Stimulated activated CD4-positive, alpha-beta T cell treated with anti-CD3 and anti-CD28 coated beads, Interleukin-2, amount 100 ng/mL, for 48 hours (primary cell): ENCODE measurements at places on chromosomes 1 and 21.
A peak's percentile ranks its signal among the peaks of the same experiment; 100 is the strongest.

GRCh38 chr21:39863111-39863510 lies 4.1 kb upstream of the PCP4 start:
- no peak for DNase-seq

GRCh38 chr1:94417978-94418663 lies at the start of gene ABCD3:
ABCD3 (plus strand) TSS chr1:94418389; CDS start chr1:94418479, 90 bp downstream.
- peak; percentile 95 for DNase-seq

- DNase-seq: no peak
Observed at GRCh38 chr1:111850109-111850508, 94.4 kb downstream of the DDX20 start.

- DNase-seq: no peak
Observed at GRCh38 chr1:66553846-66554245, 19.9 kb downstream of the SGIP1 start.

GRCh38 chr1:198185759-198186158 lies 29.0 kb downstream of the NEK7 start:
- DNase-seq: no peak

- no peak for DNase-seq
Observed at GRCh38 chr1:23801338-23801748, 789 bp upstream of the GALE start.

DNA sequence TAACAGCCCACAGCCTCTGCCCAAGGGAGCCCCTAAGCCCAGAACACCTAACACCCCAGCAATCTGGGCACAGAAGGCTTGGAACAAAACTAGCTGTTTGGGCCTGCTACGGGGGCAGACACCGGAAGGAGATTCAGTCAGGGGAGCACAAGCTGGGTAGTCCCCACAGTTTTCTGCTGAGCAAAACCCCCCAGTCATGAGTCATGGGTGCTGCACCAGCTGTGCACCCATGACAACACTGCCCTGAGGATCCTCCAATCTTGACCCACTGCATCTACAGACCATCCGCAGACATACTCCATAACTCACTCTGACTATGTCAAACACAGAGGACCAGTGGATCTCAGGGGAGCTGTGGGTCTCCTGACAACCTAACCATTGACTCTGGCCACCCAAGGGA lies 105.1 kb downstream of the LRIG2 start:
- DNase-seq: no peak

GRCh38 chr1:238950784-238951183 lies 435.6 kb upstream of the CHRM3 start:
- no peak for DNase-seq

GRCh38 chr1:14392859-14393365 lies 205.6 kb upstream of the KAZN start:
- no peak for DNase-seq

DNA sequence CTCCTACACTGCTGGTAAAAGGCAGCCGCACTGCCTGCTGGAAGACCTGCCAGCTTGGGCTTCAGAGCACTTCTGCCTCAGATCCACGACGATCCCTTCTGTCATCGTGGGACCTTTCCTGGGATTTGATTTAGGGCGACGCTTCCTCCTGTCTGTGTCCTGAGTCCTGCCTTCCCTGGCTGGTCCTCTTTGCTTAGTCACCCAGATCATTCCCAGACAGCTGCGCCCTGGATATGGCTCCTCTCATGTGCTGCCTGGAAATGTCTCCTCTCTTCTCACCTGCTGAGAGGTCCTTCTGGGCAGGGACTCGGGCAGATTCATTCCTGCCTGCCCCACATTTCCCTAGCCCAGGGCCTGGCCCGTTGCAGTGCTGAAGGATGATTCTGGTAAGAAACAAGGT lies 72.4 kb upstream of the POU3F1 start:
- no peak for DNase-seq

- no peak for DNase-seq
Observed at GRCh38 chr21:40882192-40882915, 35.4 kb upstream of the DSCAM start.

DNA sequence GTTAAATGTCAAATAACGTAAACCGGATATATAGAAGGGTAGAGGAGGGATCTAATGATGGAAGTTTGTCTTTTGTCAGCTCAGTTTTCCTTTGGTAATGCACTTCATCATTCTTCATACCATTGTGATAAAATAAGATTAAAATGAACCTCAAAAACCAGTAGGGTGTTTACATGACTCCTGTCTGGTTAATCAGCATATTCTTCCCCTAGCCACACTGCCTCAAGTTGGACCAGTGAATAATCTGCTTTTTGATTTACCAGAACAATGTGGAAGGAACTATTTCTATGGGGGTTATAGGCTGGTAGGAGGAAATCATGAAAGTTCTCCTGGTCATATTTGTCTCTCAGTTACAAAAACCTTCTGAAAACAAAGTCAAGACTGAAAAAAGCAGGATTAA lies 634.7 kb downstream of the NCAM2 start:
- no peak for DNase-seq

- no peak for DNase-seq
Observed at GRCh38 chr1:66542811-66543767, 9.1 kb downstream of the SGIP1 start.

DNA sequence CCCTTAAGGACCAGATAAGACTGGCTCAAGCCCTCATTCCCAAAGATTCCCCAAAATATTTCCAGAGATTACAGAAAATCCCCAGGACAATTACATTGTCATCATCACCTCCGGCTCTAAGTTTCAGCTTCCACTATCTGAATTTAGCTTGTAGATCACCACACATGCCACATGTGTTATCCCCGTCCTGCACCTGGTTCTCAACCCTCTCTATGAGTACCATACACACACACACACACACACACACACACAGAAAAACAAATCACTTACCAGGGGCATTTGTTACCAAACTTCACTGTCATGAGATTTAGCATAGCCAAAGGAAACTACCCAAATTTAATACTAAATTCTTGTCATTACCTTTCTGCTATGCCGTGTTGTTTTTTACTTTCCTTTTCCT lies 15.4 kb upstream of the TSPAN1 start:
- no peak for DNase-seq

- no peak for DNase-seq
Observed at GRCh38 chr1:203028784-203029553, 2.7 kb downstream of the PPFIA4 start.

- DNase-seq: no peak
Observed at GRCh38 chr1:10920063-10920626, 92.3 kb upstream of the TARDBP start.

GRCh38 chr1:86774305-86775295 lies 70.2 kb downstream of the SH3GLB1 start:
- peak; percentile 49 for DNase-seq

- DNase-seq: no peak
Observed at GRCh38 chr21:38303300-38303699, 46.5 kb downstream of the KCNJ15 start.

DNA sequence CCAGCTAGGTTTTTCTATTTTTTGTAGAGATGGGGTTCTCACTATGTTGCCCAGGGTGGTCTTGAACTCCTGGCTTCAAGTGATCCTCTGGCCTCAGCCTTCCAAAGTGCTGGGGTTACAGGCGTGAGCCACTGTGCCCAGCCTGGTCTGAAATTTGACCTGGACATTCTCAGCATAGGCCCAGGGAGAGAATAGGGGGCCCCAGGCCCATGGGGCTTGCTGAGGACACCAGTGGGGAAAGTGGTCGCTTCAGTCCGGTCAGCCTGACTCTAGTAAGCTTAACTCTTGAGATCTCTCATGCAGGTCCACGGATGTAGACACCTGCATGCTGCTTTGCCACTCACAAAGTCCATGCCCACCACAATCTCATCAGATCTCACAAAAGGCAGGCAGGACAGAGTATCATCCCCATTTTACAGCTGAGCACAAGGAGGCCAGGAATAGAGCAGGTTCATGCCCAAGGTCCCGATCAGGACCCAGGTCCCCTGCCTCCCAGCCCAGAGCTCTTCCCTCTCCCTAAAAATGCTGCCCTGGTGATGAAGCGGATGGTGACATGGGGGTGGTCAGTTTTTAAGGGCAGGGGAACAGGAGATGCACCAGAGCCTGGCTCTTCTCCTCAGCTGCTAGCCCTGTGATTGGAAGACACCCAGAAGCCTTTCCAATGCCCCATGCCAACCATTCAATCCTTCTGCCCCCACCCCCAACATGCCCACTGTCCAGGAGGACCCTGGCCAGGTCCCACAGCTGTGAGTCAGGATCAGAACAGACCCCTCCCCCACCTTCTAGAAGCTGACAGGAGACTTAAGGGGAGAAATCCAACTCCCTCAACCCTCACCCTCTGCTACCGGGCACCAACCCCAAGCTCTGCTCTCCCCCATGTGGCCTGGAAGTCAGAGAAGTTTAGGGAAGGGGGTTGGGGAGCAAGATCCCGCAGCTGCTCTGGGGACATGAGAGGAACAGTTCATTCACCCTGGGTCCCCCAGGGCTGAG lies 1.8 kb downstream of the FHL3 start:
- no peak for DNase-seq

- DNase-seq: no peak
Observed at GRCh38 chr1:18182398-18183160, 75.0 kb downstream of the IGSF21 start.

DNA sequence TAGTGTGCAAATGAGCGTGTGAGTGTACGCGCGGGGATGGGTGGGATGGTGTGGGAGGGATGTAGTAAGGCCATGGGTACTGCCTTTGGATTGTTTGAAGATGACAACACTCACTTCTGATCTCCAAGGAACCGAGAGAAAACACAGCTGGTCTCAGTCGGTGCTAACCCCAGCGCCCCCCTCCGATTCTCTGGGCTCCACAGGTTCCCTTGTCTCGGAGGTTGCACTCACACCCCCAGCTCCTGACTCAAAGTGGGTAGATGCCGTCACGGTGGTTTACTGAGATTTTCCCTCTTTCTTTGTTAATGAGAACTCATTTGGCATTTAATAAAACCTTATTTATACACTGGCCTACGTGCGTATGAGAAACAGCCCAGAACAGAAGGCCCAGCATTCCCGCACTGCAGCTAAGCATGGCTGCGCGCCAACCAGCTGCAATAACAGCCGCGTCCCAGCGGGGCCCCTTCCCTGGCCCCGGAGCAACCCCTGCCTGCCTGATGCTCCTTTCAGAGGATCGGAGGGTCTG lies 25.8 kb downstream of the ABCA4 start:
- DNase-seq: no peak

- DNase-seq: no peak
Observed at GRCh38 chr1:8980656-8981055, 35.0 kb downstream of the CA6 start.

GRCh38 chr1:226302731-226303130 lies 6.2 kb downstream of the LIN9 start:
- no peak for DNase-seq

DNA sequence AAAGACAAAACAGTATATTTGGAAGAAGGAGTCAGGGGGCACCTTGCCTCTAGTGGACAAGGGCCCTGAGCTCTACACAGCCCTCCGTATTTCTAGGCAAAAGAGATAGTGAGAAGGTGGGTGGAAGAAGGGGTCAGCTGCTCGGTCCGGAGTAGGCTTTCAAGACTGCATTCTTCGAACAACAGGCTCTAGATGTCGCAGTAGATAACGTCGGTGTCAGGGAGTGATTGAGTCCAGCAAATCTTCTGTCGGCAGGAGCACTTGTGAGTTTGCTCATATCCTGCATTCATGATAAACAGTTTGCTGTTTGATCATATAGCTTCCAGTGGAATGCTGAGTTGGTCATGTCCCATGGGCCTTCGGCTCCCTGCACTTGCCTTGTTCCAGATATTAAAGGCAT lies 36.8 kb downstream of the DIPK1A start:
- DNase-seq: no peak

DNA sequence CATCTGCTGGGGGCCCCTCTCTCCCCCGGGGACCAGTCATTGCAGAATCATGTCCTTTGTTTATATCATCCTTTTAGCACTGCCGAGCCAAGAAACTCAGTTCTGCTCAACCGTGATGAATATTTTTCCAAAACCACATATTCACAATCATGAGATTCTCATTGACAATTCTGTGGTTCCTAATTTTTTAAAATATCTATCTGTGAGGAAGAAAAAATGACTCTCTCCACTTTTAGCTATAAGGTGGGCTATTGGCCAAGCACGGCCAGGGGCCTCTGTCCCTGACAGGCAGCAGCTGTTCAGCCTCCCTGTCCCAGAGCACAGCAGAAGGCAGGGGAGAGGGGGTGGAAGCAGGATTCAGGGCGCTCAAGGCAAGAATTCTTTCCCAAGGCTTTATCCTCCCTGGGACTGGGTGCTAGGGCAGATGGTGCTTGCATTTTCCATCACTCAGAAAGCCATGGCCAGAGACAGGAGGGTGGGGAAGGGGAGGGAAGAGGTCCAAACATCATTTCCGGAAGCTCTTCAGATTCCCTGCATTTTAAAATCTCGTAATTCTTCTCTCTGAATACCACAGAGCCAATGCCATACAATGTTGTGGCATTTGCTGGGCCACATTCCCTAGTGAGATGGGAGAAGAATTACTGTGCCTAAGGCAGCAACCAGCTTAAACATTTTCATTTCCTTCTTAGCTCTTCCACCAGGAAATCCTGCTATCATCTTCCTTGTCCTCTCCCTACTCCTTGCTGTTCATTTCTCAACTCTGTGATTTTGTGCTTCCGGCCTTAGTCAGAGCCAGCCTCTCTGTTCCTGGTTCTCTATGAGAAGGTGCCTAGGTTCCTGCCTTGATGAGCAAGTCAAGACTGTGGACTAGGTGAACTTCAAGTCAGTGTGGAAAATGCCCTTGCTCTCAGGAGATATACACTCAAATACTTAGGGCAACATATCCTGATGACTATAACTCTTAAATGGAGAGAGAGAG lies 60.3 kb downstream of the KCNJ6 start:
- no peak for DNase-seq

DNA sequence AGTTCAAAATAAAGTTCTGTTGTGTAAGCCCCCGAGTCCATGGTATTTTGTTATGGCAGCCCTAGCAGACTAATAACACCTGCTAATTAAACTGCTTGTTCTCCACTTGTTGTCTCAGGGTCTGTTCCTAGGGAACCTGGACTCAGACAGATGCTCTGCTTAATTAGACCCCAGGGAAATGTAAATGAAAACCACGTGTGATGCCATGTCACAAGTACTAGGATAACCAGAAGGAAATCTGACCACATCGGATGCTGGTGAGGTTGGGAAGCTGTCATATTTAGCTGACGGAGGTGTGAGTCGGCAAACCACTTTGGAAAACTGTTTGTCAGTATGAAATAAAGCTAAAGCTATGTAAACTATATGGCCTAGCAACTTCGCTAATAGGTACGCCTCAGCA lies 19.6 kb downstream of the EDN2 start:
- DNase-seq: no peak
